ENCODE measurements at places on chromosomes 12 and 14.

DNA sequence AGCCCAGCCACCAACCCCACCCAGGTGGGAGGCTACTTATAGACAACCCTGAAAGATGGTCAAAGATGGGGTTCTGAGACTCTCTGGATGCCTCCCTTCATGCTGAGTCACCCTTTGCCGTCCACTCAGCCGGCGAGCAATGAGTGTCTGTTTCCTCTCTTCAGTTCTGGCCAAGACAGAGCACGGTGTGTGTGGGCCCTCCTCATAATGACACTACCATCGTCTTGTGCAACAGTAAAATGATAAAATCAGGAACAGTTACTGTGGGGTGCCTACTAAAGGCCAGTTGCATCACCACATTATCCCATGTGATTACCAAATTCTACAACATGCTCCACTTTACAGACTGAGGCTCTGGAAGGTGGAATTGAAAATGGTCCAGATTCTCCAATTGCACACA lies 7.0 kb upstream of the BDKRB1 start:
- no peak for DNase-seq

GRCh38 chr12:106079148-106079738 lies 59.5 kb downstream of the NUAK1 start:
- DNase-seq = no peak

DNA sequence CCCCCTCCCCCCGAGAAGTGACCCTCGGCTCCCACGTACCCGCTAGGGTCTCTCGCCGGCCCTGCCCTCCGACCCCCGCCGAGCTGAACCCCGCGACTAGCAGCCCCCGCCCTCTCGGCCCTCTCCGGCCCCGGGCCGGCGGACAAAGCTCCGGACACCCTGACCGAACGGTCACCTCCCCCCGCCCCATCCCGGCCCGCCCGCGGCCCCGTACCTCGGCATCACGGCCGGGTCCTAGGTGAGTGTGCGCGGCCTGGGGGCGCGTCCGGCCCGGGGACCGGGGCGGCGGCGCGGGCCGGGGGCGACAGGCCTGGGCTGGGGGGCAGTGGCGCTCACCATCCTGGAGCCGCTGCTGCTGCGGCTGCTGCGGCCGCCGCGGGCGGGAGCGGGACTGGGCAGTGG lies at the start of gene FIGNL2:
Gene FIGNL2 (minus strand): TSS at position 393 of the 402 bp plus-strand sequence. CDS start 26,305 bp downstream, outside the sequence.
- no peak for DNase-seq

GRCh38 chr12:106767206-106767605 lies 7.3 kb upstream of the RIC8B start:
- DNase-seq = no peak

GRCh38 chr14:103628221-103628683 lies 759 bp upstream of the KLC1 start:
- DNase-seq = no peak

GRCh38 chr14:22386924-22387775 lies 201.9 kb downstream of the DAD1 start:
- no peak for DNase-seq

DNA sequence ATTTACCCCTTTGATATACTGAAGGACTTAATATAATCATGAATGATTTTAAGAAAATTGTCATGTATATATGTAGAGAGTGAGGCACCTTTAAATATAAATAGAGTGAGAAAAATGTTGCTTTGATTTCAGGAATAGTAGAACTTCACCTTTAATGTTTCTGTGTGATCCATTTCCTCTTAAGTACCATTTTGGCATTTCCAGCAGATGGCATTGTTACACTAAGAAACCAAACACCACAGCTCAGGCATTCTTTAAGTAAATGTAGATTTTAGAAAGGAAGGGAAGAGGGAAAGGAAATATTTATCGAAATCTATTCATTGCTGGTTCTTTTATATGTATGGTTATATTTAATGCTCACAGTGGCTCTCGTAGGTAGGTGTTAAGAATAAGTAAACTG lies 556.7 kb upstream of the FBXO33 start:
- no peak for DNase-seq

DNA sequence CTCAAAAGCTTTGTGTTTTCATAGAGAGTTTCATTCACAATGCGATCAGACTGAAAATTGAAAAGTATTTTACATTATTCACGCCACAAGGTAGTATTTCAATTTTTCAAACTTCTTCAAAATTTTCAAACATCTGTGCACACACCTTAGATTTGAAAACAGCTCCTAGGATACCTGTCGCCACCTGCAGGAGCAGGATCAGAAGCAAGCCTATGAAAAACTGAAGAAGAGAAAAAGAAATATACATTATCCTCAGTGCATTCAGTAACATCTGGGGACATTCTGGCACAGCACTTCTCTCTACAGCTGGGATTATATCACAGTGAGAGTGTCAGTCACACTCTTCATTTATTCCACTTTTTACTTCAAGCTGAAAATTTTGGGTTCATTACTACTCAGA lies 19.8 kb downstream of the TSPAN8 start:
- DNase-seq = no peak

DNA sequence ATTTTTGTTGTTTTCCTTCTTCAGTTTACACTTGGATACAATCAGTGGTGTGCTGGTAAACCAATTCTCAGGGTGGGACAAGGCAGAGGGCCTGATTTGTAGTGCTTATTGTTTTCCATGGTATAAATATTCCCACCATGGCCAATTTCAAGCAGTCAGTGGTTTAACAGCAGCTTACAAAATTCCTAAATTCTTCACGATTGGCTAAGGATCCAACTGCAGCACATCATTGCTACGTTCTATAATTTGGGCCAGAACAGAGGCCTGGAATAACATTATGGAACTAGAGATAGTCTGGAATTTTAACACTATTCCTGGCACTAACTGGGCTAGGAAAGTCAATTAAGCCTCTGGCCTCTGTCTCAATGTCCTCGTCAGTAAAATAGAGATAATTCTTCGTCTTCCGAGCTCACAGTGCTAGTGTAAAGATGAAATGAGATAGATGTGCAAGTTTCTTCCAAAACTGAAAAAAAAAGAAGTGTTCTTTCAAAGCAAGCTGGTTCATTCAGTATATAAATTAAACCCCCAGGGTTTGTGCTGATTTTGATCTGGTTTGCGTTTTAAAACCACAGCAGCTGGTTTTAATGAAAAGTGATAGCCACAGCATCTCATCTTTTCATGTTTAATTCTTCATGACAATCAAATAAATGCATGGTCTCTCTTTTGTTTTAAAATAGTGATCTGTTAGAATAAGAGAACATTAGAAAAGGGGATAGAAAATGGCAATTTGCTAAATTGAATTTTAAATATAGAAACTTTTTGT lies 104.1 kb downstream of the EPS8 start:
- DNase-seq = no peak

DNA sequence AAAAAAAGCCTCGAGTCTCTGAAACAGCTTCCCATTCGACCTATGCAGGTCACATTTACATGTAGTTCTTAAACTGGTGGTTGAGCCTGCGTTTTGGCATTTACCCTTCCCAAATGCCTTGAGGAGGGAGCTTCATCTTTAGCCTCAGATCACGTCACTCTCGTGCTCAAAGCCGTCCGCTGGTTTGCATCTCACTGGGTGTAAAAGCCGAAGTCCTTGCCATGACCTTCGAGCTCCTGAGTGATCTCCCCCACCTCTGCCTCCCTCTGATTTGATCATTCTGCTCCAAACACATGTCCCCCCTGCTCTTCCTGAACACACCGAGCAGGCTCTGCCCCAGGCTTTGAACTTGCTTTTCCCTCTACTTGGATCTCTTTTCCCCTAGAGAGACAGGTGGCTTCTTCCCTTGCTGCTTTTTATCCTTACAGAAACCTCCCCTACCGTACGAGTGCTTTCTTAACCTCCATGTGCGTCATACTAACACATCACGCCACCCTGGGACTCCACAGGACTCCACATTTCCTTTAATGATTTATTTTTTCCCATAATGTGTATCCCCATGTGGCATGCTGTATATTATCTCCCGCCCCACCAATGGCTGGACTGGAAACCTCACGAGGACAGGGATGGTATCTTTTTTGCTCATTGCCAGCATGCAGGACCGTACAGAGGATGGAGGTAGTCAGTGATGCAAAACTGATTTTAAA lies 610.7 kb downstream of the VRK1 start:
- no peak for DNase-seq

GRCh38 chr14:75022655-75023054 lies 19.9 kb downstream of the EIF2B2 start:
- no peak for DNase-seq

- DNase-seq = no peak
Observed at GRCh38 chr12:96152164-96152563, 42.0 kb upstream of the ELK3 start.

GRCh38 chr14:76953311-76953945 lies 75.1 kb downstream of the IRF2BPL start:
- no peak for DNase-seq

GRCh38 chr14:36086629-36087395 lies 89.7 kb downstream of the PTCSC3 start:
- no peak for DNase-seq

DNA sequence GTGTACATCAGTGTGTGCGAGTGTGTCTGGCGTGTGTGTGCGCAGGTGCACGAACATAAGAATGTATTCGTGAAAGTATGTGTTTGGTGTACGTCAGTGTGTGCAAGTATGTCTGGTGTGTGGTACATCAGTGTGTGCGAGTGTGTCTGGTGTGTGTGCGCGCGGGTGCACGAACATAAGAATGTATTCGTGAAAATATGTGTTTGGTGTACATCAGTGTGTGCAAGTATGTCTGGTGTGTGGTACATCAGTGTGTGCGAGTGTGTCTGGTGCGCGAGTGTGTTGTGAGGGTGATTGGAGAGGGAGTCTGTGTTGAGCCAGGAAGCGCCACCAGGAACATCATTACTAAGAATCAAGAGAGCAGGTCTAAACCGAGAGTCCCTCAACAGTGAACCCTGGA lies 143.8 kb downstream of the BCL11B start:
- no peak for DNase-seq

- no peak for DNase-seq
Observed at GRCh38 chr12:1797991-1798640, 22.2 kb upstream of the LRTM2 start.

- no peak for DNase-seq
Observed at GRCh38 chr14:36069535-36069900, 107.0 kb downstream of the PTCSC3 start.

DNA sequence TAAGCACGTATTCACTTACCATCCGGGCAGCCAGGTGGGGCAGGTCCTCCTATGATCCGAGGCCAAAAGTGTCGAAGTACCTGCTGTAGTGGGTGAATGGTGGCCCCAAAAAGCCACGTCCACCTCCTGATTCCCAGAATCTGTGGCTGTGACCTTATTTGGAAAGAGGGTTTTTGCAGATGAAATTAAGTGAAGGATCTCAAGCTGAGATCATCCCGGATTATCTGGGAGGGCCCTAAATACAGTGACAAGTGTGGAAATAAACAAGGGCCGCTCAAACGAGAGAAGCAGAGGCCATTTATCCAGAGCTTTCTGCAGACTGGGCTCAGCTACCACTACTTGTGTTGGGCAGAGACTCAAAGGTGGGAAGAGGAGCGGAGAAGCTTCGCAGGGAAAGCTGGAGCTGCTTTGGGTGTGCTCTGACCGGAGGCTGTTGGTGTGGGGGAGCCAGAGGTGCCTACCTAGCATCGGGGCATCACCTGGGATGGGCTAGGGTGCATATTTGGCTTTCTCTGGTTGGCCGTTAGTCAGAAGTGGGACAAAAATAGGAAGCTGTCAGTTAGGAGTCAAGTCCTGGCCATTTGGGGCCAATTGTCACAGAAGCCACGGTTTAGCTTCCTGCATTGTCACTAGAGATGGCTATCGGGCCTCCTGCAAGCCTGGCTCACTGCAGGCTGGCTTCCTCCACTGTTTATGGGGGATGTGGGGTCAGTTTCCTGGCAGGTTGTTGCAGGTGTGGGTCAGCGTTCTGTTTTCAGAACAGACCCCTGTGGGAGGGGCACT lies 27.8 kb upstream of the DLK1 start:
- no peak for DNase-seq

DNA sequence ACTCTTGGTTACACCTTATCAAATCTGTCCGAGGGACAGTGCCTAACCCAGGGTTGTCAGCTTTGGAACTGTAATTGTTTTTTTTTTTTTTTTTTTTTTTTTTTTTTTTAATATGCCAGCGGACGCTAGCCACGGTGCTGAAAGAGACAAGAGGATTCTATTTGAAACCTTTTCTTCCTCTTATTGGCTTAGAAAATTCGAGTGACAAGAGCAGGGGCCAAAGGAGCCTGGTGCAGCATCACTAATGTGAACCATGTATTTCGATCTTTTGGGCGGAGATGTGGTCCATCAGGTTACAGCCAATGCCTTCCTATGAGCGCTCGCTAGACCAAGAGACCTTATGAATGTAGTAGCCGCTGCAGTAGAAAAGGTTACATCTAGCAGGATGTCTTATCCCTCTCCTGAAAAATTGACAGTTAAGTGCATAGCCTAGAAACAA lies 922 bp downstream of the PTPRR start:
- DNase-seq = no peak
